ENCODE measurements at places on chromosomes 11 and 22. TPM values are rescaled to one million over a fixed set of nuclear protein-coding genes. Genes with fewer than 3 reads are reported as not detected.

- H3K4me1 ChIP-seq, result no peaks in the 10 kb centered on the region
- H3K36me3 ChIP-seq, result no peaks in the 10 kb centered on the region
- H3K27me3 ChIP-seq, result no peaks in the 10 kb centered on the region
Measured at GRCh38 chr22:49381595-49382450, 445.9 kb downstream of the BRD1 start.

DNA sequence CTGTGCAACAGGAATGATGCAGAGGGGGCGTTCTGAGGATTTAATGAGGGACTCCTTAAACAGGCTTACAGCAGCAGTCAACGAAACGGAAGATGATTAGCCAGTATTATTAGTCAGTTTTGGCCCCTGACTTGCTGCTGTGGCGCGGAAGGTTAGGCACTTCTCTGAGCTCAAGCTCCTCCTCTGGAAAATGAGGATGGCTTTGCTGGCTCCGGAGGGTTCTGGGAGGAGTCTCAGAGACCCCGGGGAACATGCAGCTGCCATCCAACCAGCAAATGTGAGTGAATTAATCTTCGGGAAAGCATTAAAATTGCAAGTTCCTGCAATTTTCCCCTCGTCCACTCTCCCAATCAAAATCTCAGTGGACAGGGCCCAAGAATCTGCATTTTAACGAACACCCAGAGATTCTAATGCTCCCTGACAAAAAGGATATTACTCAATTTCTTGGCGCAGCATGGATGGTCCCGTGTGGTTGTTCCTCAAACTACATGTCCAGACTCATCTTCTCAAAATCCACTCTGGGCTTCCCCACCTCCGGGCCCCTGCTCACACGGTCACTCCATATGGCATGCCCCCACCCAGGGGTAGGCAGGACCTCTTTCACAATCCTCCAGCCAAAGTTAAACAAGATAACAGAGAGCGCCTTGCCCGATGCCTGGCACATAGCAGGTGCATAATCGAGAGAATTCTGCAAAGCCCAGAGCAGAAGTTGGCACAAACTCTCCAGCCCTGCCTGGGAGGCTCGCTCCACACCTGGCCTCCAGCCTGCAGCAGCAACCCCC, 6.4 kb downstream of the ELFN2 start:
- no peaks in the 10 kb centered on the region for H3K27me3 ChIP-seq
- no peak overlapping the region for H3K27ac ChIP-seq
- DNase-seq, result no peak
- no peak overlapping the region for H3K4me3 ChIP-seq

- H3K4me3 ChIP-seq, result no peak overlapping the region
- no peaks in the 10 kb centered on the region for H3K4me1 ChIP-seq
- H3K27ac ChIP-seq, result no peak overlapping the region
- no peak for DNase-seq
- no peaks in the 10 kb centered on the region for H3K36me3 ChIP-seq
Measured at GRCh38 chr11:15901054-15901453, 455.3 kb downstream of the SOX6 start.

Gene ASRGL1
- total RNA-seq, result 13.9 TPM

Data from thyroid gland (tissue), 4 donors.